ENCODE measurements at places on chromosomes 4 and X. TPM values are rescaled to one million over a fixed set of nuclear protein-coding genes. Genes with fewer than 3 reads are reported as not detected.

- H3K36me3 ChIP-seq = no peaks in the 10 kb centered on the region
- no peak for DNase-seq
- H3K4me3 ChIP-seq = no peak overlapping the region
- no peak overlapping the region for H3K27ac ChIP-seq
- H3K27me3 ChIP-seq = no peaks in the 10 kb centered on the region
These were observed 270.1 kb upstream of the INTU start for GRCh38 chr4:127362686-127363085.

DNA sequence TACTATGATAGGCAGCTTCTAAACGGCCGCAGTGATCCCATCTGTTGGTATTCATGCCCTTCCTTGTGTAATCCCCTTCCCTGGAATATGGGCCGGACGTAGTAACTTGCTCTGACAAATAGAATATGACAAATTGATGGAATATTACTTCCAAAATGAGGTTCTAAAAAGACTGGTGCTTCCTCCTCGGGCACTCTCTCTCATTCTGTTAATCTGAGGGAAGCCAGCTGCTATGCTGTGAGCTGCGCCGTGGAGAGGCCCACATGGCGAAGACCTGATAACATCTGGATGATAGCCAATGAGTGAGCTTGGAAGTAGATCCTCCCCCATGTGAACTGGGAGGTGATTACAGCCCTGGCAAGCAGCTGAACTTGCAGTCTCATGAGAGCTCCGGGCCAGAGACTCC lies 27.2 kb upstream of the SLC25A4 start:
- H3K36me3 ChIP-seq = no peaks in the 10 kb centered on the region
- no peak overlapping the region for H3K4me3 ChIP-seq
- DNase-seq = no peak
- H3K4me1 ChIP-seq = no peaks in the 10 kb centered on the region
- H3K27ac ChIP-seq = no peak overlapping the region
- peaks cover 4% of the 10 kb centered on the region for H3K27me3 ChIP-seq

GRID2 gene
- not detected for total RNA-seq

DNA sequence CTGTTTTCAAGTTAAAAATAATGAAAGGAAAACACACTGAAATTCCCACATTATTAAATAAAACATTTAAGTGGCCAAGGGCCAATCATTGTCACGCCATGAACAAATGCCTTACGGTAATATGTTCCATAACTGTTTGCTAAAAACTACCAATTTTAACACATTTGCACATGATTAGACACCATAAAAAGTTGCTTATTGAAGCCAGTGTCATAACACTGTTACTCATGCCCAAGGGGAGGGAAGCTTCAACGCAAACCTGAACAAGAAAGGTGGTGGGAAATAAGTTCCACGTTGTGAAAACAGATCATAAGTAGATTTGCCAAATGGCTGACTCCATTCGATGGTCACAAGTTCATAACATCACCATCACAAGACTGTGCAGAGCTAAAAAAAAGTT lies 739.3 kb upstream of the FAM241A start:
- H3K4me1 ChIP-seq = no peaks in the 10 kb centered on the region
- H3K36me3 ChIP-seq = no peaks in the 10 kb centered on the region
- no peaks in the 10 kb centered on the region for H3K27me3 ChIP-seq
- H3K27ac ChIP-seq = no peak overlapping the region
- no peak for DNase-seq
- no peak overlapping the region for H3K4me3 ChIP-seq

GRCh38 chr4:169263791-169264392 lies 6.9 kb downstream of the SH3RF1 start:
- H3K4me1 ChIP-seq = no peaks in the 10 kb centered on the region
- peaks cover 6% of the 10 kb centered on the region for H3K27me3 ChIP-seq
- no peak for DNase-seq
- no peak overlapping the region for H3K4me3 ChIP-seq
- H3K27ac ChIP-seq = no peak overlapping the region

- H3K27me3 ChIP-seq = peaks cover 38% of the 10 kb centered on the region
- no peak overlapping the region for H3K27ac ChIP-seq
- H3K4me1 ChIP-seq = peaks cover 19% of the 10 kb centered on the region
- DNase-seq = no peak
- H3K36me3 ChIP-seq = no peaks in the 10 kb centered on the region
These were observed 178.5 kb downstream of the CBR4 start for GRCh38 chr4:168831585-168831918.

FAM9C gene
- total RNA-seq = not detected

DNA sequence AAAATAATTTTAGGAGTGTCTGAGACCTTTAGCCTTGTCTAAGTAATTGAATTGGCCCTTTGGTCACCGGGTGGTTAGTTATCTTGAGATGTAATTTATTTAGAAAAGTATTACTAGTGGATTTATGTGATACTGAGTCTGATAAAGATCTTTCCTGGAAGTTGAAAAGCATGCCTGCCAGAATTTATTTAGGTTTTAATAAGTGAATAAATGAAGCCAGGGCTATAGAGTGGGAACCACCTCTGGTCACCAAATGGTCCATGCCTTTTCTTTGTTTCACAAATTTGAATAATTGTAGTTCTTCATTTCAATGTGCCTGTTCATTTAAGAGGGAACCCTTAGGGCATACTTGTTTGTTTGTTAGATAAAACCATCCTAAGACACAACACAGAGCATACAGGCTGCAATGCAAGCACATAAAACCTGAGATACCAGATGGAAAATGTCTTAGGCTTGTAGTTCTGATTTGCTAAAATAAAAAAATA lies 627.8 kb downstream of the ADGRL3 start:
- H3K36me3 ChIP-seq = no peaks in the 10 kb centered on the region
- H3K4me1 ChIP-seq = no peaks in the 10 kb centered on the region
- no peaks in the 10 kb centered on the region for H3K27me3 ChIP-seq
- H3K4me3 ChIP-seq = no peak overlapping the region

GRCh38 chr4:15469402-15470127 lies at the start of gene CC2D2A:
Gene CC2D2A (plus strand): TSS chr4:15469882. CDS start chr4:15475933, 6,051 bp downstream.
- H3K4me1 ChIP-seq = peaks cover 8% of the 10 kb centered on the region
- no peaks in the 10 kb centered on the region for H3K36me3 ChIP-seq
- no peak within 1 kb of the TSS for H3K27ac ChIP-seq
- no peaks in the 10 kb centered on the region for H3K27me3 ChIP-seq
- DNase-seq = no peak

- H3K27me3 ChIP-seq = peaks cover 12% of the 10 kb centered on the region
- no peak overlapping the region for H3K4me3 ChIP-seq
- no peak overlapping the region for H3K27ac ChIP-seq
- no peak for DNase-seq
- H3K36me3 ChIP-seq = no peaks in the 10 kb centered on the region
These were observed 5.2 kb downstream of the LDB2 start for GRCh38 chr4:16893141-16893651.

DNA sequence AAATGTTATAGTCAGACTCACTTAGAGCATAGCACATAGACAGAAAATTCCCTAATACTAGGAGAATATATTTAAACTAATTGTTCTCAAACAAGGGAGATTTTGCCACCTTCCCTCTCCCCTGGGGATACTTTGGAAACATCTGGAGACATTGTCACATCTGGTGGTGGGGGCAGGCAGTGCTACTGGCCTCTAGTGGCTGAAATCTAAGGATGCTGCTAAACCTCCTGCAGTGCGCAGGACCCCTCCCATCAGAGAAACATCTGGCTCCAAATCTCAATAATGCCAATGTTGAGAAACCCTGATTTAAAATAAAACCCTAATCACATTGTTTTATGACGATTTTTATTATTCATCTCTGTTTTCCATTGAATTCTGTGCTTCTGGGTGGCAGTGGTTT lies 244.9 kb downstream of the FRMPD4 start:
- H3K27ac ChIP-seq = no peak overlapping the region
- H3K36me3 ChIP-seq = no peaks in the 10 kb centered on the region
- DNase-seq = no peak
- H3K4me3 ChIP-seq = no peak overlapping the region
- no peaks in the 10 kb centered on the region for H3K4me1 ChIP-seq

Data from CD4-positive, alpha-beta T cell (primary cell).